ENCODE measurements at places on chromosomes 11 and 22.

- no peak for DNase-seq
These were observed 1.4 kb downstream of the ADM start for GRCh38 chr11:10305964-10306918.

- peak; percentile 41 for DNase-seq
These were observed 35.4 kb downstream of the MCHR1 start for GRCh38 chr22:40714499-40715337.

DNA sequence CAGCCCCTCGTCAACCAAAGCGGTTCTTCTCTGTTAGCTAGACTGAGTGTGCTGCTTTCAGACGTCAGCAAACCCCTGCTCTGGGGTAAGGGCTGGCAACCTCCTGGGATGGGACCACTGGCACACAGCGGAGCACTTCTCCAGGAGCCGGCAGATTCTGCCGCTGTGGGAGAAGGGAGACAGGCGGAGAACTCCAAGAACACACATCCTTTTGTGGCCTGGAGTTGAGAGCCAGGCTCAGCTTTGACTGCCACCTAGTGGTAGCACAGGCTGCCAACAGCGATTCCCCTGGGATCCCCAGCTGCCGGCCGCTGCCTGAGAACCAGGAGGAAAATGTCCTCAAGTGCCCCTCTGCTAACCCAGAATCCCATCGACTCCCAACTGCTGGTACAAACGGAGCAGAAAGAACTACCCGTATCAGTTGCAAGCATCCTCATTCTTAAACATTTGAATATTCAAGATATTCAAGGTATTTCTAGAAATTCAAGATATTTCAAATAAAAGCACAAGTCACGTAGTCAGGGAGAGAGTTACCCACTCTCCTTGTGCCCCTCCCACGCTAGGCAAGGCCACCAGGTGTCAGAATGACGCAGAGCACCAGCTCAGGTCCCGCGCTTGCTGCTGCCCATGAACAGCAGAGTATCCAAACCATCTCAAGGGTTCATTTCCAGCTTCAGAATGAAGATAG lies 4.9 kb downstream of the LTO1 start:
- DNase-seq: peak; percentile 88

DNA sequence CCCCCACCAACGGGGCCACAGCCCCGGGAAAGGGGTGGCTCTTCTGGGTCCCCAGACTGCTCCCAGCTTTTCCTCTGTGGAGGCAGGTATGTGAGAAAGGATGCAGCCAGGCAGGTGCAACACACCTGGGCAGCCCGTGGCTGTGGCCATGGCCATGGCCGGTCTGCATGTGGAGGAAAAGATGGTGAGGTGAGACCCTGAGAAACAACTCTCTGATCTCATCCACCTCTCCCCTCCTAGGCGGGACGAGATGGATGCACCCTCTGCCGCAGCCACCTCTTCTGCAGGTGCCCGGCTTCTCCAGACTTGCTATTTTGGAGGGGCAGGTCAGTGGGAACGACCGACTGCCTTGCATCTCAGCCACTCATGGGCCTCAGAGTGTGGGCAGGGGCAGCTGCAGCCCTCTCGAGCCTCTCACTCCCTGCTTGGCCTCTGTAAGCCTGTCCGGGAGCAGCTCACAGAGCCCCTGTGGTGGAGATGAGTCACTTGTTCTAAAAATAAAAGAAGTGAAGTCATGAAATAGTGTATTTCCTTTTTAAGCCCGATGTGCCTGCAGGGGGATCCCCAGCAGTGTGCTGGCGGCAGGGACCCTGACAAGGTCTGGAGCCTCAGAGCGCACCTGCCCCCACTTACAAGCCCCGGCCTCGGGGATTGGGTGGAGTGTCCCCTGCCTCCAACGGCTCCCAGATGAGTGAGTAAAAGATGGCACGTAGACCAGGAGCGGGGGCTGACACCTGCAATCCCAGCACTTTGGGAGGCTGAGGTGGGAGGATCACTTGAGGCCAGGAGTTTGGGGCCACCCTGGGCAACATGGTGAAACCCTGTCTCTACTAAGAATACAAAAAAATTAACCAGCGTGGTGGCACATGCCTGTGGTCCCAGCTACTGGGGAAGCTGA lies 10.7 kb downstream of the SMIM38 start:
- DNase-seq: no peak

- DNase-seq: no peak
These were observed 107.8 kb downstream of the SYN3 start for GRCh38 chr22:32950366-32950765.

DNA sequence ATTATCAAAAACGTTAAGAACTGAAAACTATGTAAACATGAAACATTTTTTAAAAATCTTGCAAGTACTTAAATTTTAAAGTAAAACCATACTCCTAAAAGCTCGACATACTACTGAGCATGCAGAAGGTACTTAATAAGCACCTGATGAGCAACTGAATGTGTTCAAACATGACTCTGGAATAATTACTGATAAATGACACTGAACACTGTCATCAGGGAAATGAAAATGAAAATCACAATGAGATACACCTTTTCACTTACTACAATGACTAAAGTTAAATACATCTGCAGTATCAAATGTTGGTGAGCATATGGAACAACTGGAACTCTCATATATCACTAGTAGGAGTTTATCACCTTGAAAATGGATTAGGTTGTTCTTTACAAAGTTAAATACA lies 65.2 kb downstream of the PICALM start:
- DNase-seq: no peak

DNA sequence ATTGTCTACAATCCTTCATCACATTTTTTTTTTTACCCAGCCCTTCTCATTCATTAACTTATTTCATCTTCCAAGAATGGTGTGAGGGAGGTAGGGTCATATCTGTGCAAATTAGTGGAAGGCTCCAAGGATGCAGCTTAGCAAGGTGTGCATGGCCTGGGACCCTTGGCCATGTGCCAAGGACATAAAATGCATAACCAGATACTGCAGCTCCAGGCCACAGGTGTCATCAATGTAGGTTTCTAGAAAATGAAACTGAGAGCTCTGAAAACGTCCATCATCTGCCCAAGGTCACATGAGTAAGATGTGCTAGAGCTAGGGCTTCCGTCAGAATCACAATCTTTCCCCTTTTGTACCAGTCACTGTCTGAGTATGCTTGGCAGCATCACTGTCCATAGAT lies 29.8 kb downstream of the ANKK1 start:
- DNase-seq: no peak

DNA sequence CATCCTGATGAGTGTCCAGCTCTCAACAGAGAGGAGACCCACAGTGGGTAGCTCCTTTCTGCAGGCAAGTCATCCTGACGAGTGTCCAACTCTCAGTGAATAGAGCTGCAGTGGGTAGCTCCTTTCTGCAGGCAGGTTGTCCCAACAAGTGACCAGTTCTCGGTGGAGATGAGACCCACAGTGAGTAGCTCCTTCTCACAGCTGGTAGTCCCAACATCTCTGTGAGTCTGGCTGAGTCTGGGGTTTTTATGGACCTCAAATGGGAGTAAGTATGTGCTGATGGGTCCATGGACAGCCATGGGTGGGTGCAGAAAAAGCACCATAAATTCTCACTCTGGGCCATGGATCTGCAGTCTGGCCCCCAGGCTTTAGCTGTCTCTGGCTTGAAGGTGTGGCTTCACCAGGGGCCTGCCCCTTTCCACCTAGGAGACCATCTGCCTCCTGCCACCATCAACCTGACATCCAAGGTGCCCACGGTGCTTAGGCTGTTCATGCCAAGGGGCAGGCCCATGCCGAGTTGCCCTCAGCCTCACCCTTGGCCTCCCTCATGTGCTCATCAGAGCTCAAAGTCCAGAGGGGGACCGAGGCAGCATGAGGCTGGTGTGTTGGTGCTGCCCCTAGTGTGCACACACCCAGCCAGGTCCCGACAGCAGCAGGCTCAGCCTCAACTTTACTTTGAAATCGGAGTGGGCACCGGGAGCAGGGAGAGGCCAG lies 15.3 kb downstream of the NPAT start:
- no peak for DNase-seq

DNA sequence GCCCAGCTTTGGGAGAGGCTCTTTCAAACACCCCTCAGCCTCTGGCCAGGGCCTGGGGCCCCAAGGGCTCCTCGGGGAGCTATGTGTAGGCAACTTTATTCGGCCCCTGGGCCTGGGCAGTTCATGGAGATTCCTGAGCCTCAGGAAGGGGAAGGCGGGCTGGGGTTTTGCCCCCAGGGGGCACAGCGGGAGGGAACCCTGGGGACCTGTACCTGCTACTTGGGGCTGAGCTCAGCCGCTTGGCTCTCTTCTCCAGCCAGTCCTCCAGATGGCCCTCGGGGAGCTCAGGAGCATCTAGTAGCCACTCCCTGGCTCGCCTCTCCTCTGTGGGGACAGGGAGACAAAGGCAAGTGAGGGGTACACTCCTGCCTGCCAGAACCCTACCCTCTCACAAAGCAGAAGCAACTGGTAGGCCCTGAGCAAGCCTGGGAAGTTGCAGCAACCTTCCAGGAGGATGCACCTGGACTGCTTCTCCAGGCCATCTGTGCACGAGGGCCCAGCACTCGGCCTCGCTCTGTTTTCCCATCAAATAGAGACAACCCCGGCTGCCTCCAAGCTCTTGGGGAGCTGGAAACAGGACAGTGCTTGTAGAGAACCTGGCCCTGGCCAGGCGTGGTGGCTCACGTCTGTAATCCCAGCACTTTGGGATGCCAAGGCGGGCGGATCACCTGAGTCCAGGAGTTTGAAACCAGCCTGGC lies 18.5 kb downstream of the CABP7 start:
- no peak for DNase-seq

DNA sequence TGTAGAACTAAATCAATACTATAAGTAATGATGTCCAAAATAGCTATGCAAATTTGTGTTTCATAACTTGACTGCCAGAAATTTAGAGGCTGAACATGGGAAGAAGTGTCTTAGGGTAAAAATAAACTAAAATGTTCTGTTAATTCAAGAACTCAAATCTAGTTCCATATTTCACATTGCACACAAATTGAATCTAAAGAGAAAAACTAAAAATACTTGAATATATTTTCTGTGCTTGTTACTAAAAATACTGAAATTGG lies 43.5 kb downstream of the FANCF start:
- DNase-seq: no peak

DNA sequence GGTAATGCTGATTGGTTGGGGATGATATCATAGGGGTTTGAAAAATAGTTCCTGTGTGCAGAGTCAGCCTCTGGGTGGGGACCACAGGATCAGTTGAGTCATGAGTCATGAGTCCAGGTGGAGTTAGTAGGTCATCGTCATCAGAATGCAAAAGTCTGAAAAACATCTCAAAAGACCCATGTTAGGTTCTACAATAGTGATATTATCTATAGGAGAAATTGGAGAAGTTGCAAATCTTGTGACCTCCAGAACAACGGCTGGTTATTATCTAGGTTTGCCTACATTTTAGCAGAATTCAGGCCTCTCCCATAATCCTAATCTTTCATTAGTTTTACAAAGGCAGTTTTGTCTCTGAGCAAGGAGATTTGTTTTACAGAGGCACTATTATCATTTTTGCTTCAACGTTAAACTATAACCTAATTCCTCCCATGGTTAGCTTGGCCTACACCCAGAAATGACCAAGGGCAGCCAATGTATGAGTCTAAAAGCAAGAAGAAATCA lies 38.9 kb downstream of the MS4A2 start:
- no peak for DNase-seq
